Omental fat pad (tissue), 4 donors: ENCODE measurements at places on chromosomes 11 and 22. TPM values are rescaled to one million over a fixed set of nuclear protein-coding genes. Genes with fewer than 3 reads are reported as not detected.

DNA sequence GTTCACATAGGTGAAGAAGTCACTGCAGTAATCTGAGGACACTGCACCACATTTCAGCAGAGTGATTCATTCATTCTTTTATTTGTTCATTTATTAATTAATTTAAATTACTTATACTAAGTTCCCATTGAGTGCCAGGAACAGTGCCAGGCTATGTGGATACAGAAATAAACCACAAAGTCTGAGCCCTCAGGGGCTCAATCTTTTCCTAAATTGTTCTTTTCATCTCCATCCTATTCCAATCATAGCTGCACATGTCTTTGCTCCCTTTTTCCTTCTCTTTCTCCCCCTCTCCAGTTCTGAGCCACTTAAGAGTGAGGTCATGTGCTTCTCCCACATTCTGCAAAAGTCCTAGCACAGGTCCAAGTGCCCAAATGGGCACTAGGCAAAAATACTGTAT lies 4.9 kb downstream of the SYTL2 start:
- no peak for DNase-seq

GRCh38 chr11:102589047-102589459 lies 36.1 kb downstream of the MMP20 start:
- no peak for DNase-seq

DNA sequence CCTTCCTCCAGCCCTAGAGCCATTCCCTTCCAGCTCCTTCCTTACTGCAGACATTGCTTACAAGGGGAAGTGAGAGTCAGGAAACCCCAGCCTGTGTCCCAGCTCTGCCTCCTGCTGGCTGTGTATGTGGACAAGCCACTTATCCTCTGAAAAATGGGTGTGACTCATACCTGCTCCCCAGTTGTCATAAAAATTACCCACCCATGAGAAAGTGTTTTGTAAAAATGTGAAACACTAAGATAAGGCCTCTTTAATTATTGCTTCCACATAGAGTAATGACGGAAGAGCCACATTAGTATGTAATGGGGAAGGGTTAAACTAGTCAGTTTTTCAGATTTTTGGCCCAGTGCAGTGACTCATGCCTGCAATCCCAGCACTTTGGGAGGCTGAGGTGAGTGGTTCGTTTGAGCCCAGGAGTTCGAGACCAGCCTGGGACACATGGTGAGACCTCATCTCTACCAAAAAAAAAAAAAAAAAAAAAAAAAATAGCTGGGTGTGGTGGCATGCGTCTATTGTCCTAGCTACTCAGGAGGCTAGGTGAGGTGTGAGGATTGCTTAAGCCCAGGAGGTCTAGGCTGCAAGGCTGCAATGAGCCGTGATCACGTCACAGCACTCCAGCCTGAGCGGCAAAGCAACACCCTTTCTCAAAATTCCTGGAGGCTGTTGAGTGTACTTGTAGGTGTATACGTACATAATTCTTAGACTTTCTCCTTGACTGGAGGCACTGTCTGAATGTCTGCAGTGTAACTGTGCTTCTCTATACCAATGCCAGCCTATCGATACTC lies 84.9 kb downstream of the CTTN start:
- no peak for DNase-seq

DNA sequence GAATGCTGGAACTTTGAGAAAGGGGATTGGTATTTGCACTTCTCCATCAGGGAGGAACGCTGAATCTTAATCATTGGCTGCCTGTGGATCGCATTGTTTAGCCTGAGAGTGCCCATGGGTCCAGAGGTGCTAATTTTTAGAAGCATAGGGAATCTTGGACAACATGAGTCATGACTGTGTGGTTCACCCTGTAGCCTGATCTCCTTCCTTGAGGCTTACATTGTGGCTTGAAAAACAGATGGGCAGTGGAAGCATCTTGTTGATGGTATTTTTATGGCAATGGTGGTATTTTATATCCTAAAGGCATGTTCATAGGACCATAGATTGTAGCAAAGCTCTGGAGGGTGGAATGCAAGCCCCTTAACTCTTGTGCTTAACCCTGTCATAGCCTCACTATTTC lies 99.2 kb upstream of the DBX1 start:
- DNase-seq = no peak

Gene ASPHD2
- 1.4 TPM for total RNA-seq

Gene KCTD14
- 4.1 TPM for total RNA-seq

Gene HEPHL1
- not detected for total RNA-seq
